ENCODE measurements at places on chromosomes 16 and 17. TPM values are rescaled to one million over a fixed set of nuclear protein-coding genes. Genes with fewer than 3 reads are reported as not detected.

DNA sequence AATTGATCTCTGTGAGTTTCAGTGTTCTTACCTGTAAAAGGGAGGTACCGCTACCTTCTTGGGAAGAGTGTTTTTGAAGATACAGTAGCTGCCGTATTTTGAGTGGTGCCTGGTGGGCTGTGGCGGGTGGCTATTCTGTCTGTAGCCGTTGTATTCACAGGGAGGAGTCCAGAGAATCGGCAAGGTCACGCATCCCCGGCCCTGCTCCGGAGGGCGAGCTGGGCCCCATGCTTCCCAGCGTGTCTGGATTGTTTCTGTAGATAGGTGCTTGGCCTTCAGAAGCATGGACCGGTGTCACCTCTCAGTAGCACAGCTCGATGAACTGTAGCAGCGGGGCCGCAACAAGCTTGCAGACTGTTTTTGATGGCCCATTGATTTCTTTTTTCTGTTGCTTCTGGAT lies 295.6 kb downstream of the CPPED1 start:
- DNase-seq, result no peak

VASN gene
- not detected for total RNA-seq

GRCh38 chr16:81946206-81946605 lies 65.1 kb downstream of the SDR42E1 start:
- DNase-seq, result no peak

- no peak for DNase-seq
These were observed 85.3 kb upstream of the GSE1 start for GRCh38 chr16:85527767-85528297.

FBXW10 gene
- 0.07 TPM for total RNA-seq

DNA sequence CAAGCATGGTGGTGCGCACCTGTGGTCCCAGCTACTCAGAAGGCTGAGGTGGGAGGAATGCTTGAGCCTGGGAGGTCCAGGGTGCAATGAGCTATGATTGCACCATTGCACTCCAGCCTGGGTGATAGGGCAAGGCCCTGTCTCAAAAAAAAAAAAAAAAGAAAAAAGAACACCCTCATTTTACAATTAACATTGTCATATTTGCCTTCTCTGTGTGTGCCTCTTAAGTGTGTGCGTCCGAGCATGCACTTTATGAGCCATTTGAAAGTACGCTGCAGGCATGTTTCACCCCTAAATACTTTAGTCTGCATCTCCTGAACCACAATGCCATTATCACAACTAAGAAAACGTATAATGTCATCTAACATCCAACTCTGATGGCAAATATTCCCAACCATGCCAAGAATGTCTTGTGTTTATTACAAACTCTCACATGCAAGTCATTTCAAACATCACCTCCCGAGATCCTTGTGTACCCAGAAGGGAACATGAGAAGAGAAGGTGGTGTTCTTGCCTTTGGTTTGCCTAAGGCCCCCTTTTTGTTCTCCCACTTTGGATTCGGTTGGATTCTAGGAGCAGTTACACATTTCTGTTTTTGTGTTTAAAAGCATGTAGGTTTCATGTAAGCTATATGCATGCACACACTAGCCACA lies 38.0 kb downstream of the CDH1 start:
- no peak for DNase-seq

GRCh38 chr16:4625560-4626159 lies 1.0 kb downstream of the MGRN1 start:
- no peak for DNase-seq

DNA sequence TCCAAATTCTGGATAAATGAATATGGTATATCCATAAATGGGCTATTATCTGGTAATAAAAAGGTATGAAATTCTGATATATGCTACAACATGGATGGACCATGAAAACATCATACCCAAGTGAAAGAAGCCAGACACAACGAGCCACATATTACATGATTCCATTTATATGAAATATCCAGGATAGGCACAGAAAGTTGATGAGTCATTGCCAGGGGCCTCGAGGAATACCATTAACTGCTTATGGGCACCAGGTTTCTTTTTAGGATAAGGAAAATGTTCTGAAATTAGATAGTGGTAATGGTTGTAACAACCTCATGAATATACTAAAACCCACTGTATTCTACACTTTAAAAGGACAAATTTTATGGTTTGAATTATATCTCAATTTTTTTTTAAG lies 123.2 kb downstream of the PITPNC1 start:
- no peak for DNase-seq

- no peak for DNase-seq
These were observed 1643.9 kb downstream of the CDH8 start for GRCh38 chr16:60392380-60392779.

GRCh38 chr16:46883690-46884512 lies at the start of gene GPT2:
GPT2 (plus strand) TSS chr16:46884362; CDS start chr16:46884716, 354 bp downstream.
- DNase-seq, result peak; percentile 92

DNA sequence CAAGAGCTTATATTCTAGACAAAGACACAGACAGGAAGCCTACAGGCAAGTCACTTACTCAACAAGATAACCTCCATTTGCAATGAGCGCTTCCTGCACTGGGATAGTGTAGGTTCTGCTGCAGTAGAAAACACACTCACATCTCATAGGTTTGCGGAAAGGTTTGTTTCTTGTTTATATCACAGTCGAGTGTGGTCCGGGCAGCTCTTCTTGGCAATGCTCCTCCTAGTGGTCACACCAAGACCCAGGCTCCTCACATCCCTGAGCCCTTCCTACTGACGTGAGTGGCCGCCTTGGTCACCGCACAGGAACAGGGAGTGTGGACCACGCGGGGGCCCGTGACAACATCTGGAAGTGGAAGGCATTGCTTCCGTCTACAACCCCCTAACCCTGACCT lies 48.0 kb upstream of the RBFOX3 start:
- no peak for DNase-seq

DNA sequence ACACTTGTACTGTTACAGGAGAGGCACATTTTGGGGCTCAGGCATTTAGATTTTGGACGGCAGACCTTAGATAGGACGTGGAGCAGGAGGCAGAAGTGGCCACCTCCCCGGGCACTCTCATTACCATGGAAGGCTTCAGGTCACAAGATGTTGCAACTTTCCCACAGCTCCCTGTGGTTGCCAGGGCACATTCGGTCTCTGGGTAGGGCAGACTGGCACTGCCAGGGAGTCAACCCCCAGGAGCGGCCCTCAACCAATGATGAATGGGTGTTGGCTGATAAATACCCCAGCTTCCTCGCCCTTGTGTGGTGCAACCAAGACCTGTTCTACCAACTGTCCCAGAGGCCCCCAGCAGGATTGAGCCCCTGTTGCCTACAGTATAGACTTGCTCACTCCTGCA lies 11.2 kb downstream of the NAGPA start:
- DNase-seq, result no peak

GRCh38 chr16:72197545-72197944 lies 25.6 kb upstream of the PMFBP1 start:
- no peak for DNase-seq

DNA sequence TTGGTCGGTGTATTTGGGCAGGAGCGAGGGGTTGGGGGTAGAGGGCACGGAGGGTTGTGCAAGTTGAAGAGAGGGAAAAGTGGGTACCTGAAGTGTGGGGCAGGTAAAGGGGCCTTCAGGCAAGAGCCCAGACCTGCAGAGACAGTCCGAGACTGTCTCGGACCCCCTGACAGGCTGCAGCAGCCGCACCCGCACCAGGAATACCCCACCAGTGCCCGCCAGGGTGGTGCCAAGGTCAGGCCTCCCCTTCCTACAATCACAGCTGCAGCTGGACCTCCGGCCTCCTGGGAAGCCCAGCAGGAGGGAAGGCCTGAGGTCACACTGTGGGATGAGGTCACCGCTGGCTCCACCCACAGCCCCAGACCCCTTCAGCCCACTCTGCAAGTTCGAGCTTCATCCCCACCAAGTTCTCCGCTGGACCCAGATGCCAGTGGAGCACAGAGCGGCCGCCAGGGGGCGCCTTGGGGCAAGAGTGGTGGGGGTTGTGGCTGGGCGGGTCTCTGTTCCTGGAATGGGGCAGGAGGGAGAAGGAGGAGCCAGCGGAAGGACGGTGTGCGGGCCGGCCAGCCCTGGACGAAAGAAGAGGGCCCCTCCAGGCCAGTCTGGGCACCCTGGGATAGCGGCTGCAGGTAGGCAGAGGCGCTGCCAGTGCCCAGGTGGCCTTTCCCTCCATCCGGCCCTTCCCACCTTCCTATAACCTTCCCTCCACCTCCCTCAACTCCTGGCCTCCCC lies at the start of gene HSD3B7:
Gene HSD3B7, plus strand, starts transcription at position 539 of the 732 bp plus-strand sequence. CDS start 452 bp downstream, outside the sequence.
- DNase-seq, result peak; percentile 84

KRTAP1-5 gene
- not detected for total RNA-seq

DNA sequence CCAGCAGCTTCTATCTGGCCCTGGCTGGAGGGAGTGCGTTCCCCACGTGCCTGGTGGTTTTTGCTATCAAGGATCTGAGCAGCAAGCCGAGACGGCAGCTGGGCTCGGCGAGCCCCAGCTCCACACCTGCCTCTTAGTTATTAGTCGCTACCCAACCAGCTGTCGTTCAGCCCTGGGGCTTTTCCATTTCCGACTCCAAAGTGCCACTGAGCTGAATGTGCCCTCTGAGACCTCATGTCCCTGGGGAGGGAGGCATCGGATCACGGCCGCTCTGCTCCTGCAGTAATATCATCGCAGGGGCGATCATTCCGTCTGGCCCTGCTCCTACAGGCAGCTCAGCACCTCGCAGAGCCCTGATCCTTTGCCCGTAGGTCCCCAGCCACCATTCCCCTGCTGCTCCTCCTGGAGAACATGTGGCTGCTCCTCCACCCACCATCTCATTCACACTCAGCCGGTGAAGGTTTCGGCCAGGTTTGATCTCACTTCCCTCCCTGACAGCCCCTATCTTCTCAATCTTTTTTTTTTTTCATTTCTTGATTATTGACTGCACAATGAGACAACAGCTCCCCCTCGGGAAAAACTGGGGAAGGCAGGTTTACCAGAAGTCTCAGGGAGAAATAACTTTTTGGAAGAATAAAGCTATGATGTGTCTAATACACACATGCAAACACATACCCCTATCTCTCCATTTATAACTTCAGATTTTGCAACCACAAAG lies 86.7 kb downstream of the ZFHX3 start:
- no peak for DNase-seq

FBXL20 gene
- total RNA-seq, result 28.5 TPM

GRCh38 chr17:28657756-28658155 lies 4.0 kb downstream of the SDF2 start:
- no peak for DNase-seq

OR2C1 gene
- not detected for total RNA-seq

- no peak for DNase-seq
These were observed 16.7 kb upstream of the GNG13 start for GRCh38 chr16:817001-817906.

GFAP gene
- total RNA-seq, result not detected

TERB1 gene
- not detected for total RNA-seq

GLP2R gene
- total RNA-seq, result not detected

GRCh38 chr16:69329369-69330285 lies 761 bp downstream of the PDF start:
- peak; percentile 59 for DNase-seq

GRCh38 chr16:72018470-72018869 lies 9.9 kb downstream of the DHODH start:
- DNase-seq, result no peak

CCDC78 gene
- total RNA-seq, result 3.9 TPM

TUBG1 gene
- total RNA-seq, result 51.5 TPM

DNA sequence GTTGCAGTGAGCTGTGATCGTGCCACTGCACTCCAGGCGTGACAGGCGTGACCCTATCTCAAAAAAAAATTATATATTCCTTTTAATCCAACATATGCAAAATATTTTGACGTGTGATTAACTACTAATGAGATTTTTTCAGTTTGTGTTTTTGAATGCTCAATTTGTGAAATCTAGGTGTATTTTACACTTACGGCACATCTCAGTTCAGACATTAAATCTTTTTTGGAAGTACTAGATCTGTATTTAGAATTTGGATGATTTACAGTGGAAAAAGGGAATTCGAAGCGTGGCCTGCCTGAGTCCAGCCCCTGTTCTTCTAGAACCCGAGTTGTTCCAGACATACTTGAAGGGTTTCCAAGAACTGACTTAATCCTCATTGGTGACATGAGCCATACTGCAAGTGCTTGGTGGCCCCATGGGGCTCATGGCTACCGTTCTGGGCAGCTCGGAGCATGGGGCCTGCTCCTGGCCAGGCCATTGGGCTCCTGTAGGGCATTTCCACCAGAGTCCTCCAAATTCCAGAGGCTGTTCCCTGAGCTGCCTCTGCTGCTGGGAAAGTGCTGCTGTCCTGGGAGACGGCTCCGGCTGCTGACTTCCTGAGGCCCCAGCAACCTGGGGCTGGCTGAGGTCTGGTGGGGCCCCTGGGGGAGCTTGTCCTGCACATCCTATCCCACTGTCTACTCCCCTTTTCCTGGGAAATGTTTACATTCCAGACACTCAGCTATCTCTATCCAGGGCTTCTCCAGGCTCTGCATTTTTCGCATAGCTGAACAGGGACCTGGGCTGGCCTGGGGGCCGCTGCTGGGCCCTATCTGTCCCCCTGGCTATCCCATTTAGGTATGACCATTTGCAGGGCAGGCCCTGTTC lies 27.2 kb downstream of the LLGL2 start:
- no peak for DNase-seq

GRCh38 chr17:5838661-5839300 lies 231.4 kb upstream of the WSCD1 start:
- DNase-seq, result no peak

- no peak for DNase-seq
These were observed 386.4 kb upstream of the TNRC6C start for GRCh38 chr17:77572065-77572601.

UNC13D gene
- 97.6 TPM for total RNA-seq

GRCh38 chr17:47257651-47258339 lies 4.2 kb downstream of the ITGB3 start:
- DNase-seq, result no peak

DNA sequence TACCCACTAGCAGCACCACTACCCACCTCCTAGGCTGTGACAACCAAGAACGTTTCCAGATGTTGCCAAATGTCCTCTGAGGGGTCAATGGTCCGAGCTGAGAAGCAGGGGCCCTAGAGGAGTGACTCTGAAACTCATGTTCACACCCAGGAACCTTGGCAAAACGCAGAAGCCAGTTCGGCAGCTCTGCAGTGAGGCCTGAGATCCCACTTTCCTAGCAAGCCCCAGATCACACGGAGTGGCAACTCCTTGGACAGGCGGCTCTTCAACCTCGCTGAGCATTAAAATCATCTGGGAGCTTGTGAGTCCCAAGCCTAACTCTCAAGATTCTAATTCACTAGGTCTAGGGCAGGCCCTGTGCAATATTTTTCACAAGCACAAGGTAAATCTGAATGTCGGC lies 17.3 kb downstream of the ELAC2 start:
- no peak for DNase-seq

DNA sequence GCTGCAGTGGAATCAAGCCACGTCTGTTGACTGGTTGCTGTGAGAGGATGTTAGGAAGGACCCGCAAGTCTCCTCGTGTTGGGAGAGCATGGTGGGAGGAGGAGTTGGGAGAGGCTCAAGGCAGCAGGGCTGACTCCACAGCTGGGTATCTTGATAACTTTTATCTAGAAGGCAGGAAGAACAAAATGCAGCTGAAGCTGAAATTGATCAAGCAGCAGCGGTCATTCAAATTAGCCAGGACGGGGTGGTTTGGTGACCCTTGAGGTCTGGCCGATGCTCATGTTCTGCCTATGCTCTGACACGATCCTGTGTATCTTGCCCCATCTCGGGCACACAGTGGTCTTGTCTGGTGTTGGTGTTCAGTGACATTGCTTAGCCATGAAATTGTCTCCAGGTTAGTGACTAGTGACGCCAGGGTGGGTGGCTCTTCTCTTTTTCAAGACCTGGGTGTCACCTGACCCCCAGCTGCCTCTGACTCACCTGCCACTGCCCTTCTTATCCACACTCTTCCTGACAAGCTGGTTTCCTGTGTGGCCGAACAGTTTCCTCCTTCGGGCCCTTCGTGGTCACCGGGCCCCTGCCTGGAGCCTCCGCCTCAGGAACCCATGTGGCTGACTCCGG lies 19.1 kb downstream of the NPTX1 start:
- DNase-seq, result no peak

CIBAR2 gene
- not detected for total RNA-seq

SMIM36 gene
- not detected for total RNA-seq

KRT40 gene
- total RNA-seq, result not detected
